ENCODE measurements at places on chromosomes 16 and 17.

- DNase-seq = no peak
These were observed 80.4 kb upstream of the DHX40 start for GRCh38 chr17:59485015-59485414.

DNA sequence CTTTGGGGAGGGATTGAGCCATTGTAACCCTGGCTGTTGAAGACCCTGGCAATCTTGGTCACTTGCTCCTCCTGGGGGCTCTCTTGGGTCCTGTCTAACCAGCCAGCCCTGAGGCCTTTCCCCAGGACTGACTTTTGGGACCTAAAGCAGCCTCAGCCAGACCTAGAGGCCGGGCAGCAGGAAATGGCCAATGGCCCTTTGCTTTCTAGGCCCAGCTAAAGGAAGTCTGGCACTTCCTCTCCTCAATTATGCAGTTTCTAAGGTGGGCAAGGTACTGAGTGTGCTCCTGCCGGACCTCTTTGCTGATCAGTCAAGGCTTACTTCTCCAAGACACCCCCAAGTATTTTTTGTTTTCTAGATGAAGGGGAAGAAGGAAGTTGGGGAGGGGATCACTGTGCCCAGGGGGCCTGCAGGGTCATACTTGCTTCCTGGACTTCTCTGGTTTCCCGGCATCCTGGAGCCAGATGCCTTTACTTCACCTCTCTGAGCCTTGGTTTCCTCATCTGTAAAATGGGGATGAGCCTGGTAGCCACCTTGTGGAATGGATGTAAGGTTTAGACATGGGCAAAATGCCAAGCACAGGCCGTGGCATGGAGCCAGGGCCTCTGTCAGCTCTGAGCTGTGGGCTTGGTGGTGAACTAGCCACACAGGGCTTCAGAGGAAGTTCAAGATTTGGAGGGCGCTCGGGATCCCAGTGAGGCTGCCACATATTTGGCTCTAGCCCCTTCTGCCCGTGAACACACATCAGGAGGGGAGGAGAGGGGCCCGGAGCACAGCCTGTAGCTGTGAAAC is 8.6 kb downstream of the CX3CL1 start:
- no peak for DNase-seq

DNA sequence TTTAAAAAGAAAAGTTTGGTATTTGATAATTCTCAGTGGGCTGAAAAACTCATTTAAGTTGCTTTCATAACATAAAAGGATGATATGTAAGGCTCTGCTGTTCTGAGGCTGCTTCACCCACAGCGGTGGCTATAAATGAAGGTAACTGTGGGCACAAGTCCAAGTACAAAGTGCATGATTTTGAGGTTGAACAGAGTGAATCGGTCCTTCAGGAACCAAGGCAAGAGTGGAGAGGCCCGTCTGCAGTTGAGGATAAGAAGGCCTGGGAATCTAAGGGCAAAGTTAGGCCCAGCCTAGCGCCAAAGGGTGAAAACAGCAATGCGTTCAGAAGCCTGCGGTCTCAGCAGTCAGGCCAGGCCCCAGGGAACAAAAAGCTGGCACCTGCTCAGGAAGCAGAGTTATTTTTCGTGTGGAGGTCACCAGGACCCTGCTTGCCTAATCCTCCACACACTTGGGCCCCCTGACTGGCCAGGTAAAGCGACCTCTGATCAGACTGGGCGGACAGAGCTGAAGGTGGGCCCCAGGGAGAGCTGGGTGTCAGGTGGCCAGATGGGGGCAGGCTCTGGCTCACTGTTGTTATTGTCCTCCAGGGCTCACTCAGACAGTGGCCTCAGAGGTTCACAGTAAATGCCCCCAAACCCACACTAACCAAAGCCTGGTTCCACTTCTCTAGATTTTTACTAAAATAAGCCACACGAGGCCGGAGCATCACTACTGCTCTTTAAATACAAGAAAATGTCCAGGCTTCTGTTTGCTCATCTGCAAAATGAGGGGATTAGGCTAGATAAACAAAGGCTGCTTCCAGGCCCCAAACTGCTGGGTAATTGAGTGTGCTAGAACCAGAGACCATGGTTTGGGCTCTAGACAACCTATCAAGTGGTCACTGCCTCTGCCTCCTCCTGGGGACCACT is 46.5 kb downstream of the TEX2 start:
- no peak for DNase-seq

GRCh38 chr17:59346876-59347407 is 15.5 kb downstream of the YPEL2 start:
- DNase-seq = no peak

- DNase-seq = no peak
These were observed 4.2 kb upstream of the SPAG7 start for GRCh38 chr17:4971826-4972225.

DNA sequence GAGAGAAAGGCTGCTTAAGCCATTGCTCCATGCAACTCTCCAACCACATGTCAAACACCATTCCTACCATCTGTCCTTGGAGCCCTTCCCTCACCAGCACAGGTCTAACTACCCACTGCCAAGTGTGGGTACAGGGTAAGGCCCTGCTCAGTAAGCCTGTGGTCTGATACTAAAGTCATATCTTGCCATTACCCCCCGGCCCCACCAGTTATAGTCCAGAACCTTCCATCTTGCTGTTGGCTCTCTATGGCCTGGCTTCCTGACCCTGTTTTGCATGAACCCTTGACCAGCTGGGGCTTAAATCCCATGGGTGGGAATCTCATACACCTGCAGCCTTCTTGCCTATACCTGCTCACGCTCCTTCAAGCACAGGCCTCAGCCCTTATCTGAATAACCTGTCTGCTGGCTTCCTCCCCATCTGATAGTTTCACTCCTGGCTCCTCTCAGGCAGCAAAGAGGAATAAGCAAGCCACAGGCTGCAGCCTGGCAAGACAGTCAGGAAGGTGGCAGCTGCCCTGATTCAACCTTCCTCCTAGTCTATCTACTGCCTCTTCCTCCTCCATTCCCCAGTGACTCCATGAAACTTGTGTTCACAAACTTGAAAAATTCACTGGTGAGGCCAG is 64.1 kb downstream of the ZFHX3 start:
- DNase-seq = no peak

- DNase-seq = no peak
These were observed 774.5 kb upstream of the RBFOX1 start for GRCh38 chr16:6558126-6558525.

GRCh38 chr17:44606658-44607057 is 49.4 kb downstream of the FZD2 start:
- no peak for DNase-seq

DNA sequence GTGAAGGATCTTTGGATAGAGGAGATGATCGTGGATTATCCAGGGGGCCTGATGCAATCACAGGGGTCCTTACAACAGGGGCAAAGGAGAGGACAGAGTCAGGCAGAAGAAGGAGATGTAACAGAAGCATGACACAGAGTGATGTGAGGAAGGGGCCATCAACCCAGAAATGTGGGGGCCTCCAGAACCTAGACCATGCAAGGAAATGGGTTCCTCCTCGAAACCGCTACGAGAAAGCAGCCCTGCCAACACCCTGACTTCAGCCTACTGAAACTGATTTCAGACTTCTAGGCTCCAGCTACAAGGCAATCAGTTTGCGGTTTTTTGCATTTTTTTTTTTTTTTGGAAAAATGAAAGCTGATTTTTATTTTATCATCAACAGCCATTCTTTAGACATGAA is 34.0 kb downstream of the ZFHX3 start:
- no peak for DNase-seq

- DNase-seq = no peak
These were observed 231.0 kb downstream of the CBLN1 start for GRCh38 chr16:49050607-49051006.

DNA sequence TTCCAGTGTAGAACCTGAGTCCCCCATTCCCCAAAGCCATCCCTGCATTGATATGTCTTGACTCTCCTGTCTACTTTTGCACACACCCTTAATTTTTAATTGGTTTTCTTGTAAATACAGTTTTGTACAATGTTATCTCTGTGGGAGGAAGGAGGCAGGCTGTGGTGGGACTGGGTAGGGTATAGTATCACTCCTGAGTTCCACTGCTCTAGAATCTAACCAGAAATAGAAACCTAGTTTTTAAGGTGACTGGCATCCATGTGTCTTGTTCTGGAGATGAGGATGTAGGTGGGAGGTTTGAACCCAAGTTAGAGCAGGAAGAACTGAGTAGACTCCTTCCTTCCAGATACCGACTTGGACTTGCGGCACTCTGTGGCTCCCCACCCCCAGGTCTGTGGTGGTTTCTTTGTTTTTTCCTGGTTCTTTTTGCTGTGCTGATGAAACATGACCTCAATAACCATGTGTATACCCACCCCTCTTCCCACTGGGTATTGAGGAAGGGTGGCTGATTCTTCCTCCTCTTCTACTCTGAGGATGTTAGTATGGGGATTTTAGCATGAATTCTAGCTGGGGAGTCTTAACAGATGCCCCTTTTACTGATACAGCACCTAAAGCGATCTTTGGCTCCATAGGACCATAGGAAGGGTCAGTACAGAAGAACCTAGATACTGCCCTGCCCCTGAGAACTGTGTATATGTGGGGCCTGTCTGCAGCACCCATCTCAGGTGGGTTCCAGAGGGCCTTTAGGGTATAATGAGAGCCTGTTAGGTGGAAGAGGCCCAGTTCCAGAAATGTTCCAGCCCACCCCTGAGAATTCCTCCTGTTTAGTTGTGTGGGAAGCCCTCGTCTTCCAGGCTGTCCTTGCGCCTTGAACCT is 48.7 kb downstream of the SF3B3 start:
- no peak for DNase-seq

- DNase-seq = no peak
These were observed 334.3 kb upstream of the TBX2 start for GRCh38 chr17:61065263-61065773.

DNA sequence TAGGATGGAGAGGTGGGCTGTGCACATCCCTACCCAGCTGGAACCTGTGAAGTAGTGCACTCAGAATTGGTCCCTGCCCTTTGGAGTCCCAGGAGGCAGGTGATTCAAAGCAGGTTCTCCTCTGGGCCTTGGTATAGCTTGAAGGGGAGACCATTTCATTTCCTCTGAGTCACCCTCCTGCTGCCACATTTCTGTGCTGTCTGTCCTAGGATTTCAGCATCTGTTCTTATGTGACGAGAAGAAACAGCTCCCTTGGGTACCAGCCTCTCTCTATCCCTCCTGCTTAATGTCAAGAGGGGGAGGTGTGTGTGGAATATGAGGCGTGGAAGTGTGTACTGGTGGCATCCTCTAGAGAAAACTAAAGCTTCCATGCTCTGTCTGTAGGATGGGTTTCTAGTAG is 5.0 kb upstream of the NFE2L1 start:
- no peak for DNase-seq

DNA sequence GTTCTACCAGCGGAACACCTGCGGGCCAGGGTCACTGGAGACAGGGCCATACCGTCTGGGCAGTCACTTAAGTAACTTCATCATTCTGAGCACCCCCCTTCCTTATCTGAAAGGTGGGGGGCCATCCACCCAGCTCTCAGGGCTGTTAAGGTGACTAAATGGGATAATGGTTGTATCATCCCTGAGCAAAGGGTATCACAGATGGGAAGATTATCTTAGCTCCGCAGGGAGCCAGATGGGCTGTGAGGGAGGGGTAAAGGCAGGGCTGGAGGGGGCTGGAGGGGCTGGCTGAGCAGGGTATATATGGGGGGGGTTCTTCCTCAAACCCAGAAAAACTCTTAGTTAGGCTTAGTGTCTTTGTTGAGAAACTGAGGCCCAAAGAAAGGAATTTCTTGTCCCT is 2.9 kb upstream of the CACNA1G start:
- DNase-seq = no peak

GRCh38 chr16:1647856-1648255 is 30.2 kb upstream of the JPT2 start:
- no peak for DNase-seq

- DNase-seq = no peak
These were observed 26.4 kb downstream of the EEF2K start for GRCh38 chr16:22232277-22233036.

DNA sequence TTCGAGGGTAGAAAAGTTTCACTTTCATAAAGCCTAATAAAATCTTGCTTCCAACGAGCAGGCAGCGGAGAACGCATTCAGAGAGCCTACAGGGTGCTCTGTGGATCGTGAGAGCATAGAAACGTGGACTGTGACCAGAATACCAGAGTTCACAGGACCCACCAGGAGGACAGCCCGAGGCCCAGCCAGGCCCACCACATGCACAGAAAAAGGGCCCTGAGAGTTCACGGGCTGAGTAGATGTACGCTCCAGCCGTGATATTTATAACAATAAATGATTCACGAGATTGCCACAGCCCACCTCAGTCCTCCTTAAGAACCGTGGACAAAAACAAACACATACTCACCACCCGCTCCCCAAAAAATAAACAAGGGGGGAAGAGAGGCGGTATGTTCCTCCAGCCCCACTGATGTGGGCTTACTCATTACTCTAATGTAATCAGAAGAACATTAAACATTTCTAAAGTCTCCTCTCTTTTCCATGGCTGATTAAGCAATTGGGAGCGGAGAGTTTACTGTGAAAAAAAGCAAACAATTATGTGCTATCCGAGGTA is 207.2 kb downstream of the C16orf78 start:
- no peak for DNase-seq

DNA sequence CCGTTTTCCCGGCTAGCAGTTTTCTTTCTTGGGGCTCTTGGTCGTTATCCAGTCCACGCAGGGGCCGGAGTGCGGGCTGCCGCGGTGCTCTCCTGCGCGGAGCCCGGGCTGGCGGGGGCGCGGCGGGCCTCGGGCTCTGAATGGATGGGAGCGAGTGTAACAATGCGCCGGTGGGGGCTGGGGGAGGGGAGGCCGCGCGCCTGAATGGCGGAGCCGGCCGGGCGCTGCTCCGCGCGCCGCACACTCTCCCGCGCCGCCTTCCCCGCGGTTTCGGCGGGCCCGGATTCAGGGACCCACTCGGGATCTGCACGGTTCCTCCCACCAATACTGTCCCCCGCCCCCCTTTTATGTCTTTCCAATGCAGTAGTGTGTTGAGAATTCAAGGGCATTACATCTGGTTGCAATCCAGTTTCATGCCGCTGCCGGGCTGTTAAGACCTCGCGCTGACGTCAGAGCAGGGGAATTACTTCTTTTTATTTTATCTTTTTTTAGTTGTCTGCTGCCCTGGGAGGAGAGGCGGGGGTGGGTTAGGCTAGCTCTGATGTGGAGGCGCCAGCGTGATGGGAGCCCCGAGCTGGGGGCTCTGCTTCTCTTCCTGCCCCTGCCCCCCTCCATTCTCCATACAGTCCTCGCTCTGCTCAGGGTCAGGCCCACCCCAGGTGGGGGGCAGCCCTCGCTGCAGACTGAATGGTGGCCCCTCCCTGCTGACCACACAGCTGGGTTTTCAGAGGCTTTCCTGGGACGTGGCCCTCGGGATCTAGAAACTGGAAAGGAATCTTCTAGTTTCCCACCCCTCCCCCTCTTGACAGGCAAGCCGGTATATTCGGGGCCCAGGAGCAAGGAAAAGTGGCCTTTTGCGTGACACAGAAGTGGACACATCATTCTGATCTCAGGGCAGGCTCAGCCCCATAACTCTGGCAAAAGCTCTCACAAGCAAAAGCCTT is 1.8 kb downstream of the RAI1 start:
- no peak for DNase-seq

- DNase-seq = no peak
These were observed 46.9 kb downstream of the AXIN2 start for GRCh38 chr17:65514541-65514940.

Data from NCI-H1048 (cell line).